ENCODE measurements at places on chromosomes 1 and 21.

GRCh38 chr1:160130486-160130885 is 14.9 kb downstream of the ATP1A2 start:
- DNase-seq = no peak

GRCh38 chr1:97903626-97904025 is 17.2 kb downstream of the DPYD start:
- no peak for DNase-seq

GRCh38 chr21:41142051-41142795 is 25.7 kb upstream of the BACE2 start:
- DNase-seq = peak; percentile 17

DNA sequence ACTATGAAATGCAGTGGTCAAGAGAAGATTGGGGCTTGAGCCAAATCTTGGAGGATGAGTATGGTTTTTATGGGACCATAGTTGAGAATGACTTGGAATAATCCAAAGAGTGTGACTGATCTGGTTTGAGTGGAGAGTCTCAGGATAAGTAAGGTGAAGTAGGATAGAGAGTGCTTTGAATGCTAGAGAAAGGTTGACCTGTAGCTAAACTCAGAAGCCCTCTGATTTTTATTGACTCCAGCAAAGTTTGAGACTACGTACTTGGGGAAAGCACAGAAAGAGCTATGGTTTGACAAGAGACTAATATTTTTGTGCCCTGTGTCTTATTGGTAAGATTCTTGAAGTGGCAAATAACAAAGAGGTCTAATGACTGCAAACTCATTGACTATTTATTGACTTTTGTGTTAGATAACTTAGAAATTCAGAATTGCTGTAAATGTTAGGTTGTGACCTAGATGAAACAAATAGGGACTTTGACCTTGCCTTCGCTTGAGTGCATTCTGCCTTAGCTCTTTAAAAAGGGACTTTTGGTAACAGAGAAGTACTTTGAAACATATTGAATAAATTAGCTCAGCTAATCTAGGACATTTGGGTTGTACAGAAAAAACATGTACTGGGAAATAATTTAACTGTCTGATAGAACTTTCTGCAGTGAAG is 35.1 kb downstream of the UAP1 start:
- DNase-seq = no peak

DNA sequence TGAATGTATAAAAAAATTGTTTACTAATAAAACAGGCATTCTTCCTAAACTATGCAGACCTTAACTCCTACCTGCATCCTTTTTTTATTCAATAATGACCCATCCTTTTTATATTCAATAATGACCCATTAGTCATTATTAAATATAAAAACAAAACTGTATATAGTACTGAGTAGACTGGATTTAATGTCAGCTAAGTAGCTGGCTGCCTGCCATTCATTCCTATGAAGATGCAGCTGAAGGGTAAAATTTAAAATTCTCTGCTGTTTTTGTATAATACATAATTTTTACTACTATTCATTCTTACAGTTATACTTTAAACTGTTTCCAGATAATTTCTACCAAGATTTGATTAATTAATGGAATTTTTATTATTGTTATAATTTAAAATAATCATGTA is 79.3 kb downstream of the DENND1B start:
- DNase-seq = no peak

- no peak for DNase-seq
Observed at GRCh38 chr1:152168535-152168868, 9.5 kb upstream of the RPTN start.

DNA sequence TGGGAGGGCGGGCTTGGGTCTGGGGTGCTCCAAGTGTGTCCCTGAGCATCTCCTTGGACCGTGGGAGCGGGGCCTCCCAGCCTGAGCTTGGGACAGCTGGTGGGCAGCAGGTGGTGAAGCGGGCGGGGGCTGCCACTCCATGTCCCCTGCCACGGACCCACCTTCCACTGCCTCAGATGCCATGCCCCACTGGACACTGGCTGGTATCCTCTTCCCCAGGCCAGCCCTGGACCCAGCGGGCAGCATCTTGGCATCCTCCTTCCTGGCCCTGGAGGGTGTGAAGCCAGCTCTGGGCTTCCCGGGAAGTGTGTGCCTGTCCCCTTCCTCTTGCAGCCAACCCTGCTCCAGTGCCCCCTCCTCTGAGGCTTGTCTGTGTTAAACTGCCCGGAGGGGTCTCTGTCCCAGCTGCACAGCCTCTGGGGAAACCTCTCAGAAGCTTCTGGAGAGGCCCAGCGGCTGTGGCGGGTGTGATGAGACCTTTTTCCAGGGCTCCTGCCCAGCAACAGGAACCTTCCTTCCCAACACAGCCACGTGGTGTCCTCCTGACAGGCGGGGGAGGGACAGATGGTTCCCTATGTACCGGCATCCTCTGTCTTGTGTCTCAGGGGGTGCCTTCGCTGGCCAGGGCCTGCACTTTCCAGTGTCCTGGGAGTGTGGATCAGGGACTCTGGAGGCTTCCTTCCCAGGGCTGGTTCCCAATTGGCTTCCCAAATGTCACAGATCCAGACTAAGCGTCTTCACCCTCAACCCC is 81.6 kb upstream of the DISP3 start:
- peak; percentile 41 for DNase-seq

GRCh38 chr1:227127891-227128290 is 187.8 kb downstream of the COQ8A start:
- no peak for DNase-seq

DNA sequence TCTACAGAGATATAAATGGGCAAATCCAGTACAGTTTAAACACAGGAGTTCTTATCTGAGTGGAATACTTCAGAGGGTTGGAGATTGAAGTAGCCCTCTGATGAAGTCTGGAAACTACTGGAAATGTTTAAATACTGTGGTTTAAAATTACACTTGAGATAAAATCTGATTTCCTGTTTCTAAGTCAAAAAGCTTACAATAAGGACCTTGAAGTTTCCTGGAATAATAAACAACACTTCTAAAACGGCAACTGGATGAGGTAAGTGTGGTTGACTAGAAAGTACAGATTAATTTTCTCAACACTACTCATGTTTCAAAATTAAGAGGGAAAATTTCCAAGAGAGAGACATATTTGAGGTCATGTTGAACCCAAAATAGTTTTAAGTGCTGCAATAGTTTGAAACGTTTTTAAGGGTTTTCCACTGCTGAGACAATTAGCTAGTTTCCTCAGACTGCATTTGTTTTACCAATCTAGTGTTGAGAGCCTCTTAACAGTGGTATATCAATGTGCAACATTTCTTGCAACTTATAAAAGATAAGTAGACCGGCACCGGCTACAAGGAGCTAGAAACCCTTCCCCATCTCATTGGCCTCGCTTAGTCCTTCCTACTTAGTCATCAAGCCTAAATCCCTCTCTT is 27.4 kb downstream of the KCNA3 start:
- no peak for DNase-seq

DNA sequence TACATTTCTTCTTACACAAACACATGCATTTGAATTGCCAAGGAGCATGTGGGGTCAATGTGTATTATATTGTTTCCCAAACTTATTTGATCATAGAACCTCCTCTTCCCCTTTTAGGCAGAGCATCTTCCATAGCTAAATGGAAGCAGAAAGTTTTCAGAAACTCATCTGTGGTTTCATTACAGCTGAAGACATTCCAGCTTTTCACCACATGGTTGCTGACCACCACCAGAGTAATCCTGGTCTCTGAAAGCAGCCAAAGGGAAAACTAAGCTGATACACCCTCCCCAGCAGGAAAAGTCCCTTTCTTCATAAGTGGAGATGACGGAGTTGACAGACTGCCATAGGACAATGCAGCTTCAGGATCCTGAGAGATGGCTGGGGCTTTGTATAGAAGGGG is 30.2 kb upstream of the OTUD3 start:
- no peak for DNase-seq

DNA sequence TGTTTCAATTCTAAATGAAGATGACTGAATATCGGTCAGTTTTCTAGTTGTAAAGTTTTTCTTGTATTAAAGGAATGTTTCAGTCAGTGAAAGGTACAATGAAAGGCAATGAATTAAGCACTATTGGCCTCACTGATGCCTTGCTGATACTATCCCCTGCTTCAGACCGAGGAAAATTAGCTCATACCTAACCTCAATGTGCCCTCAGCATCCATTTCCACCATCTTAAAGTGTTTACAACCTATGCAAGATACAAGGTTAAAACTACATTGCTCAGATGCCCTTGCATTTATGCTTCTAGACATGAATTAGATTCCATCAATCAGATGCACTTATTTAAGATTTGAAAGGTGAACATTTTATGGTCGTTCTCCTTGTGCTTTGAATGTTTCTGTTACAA is 184.5 kb downstream of the COP1 start:
- no peak for DNase-seq

GRCh38 chr1:150791585-150791984 is 16.5 kb downstream of the CTSK start:
- DNase-seq = no peak

DNA sequence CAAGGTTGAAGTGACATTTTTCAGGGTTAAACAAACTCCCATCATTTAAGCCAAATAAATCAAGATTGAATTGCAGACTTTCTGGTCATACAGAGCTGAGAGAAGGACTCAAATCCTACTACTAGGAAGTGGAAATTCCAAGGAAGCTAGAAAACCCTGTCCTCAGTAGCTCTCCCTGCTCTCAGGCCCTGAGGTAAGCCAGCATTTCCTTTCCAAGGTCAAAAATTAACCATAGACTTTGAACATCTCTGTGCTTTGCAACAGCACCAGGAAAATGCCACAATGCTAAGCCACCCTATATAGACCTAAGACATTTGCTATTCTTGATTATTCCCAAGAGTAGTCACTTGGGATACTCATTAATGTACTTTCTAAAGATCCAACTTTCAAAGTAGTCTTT is 45.1 kb downstream of the LUZP1 start:
- DNase-seq = no peak

- DNase-seq = peak; percentile 80
Observed at GRCh38 chr1:186482661-186483255, 21.8 kb upstream of the PDC start.

GRCh38 chr1:60413091-60413490 is 339.5 kb upstream of the C1orf87 start:
- no peak for DNase-seq

- DNase-seq = no peak
Observed at GRCh38 chr1:221574529-221574928, 167.4 kb downstream of the DUSP10 start.

GRCh38 chr1:168504064-168504837 is 39.5 kb downstream of the XCL2 start:
- no peak for DNase-seq

GRCh38 chr1:15803380-15803779 is 4.1 kb downstream of the UQCRHL start:
- DNase-seq = peak; percentile 32

GRCh38 chr1:224212618-224213061 is 29.6 kb downstream of the DEGS1 start:
- DNase-seq = no peak

DNA sequence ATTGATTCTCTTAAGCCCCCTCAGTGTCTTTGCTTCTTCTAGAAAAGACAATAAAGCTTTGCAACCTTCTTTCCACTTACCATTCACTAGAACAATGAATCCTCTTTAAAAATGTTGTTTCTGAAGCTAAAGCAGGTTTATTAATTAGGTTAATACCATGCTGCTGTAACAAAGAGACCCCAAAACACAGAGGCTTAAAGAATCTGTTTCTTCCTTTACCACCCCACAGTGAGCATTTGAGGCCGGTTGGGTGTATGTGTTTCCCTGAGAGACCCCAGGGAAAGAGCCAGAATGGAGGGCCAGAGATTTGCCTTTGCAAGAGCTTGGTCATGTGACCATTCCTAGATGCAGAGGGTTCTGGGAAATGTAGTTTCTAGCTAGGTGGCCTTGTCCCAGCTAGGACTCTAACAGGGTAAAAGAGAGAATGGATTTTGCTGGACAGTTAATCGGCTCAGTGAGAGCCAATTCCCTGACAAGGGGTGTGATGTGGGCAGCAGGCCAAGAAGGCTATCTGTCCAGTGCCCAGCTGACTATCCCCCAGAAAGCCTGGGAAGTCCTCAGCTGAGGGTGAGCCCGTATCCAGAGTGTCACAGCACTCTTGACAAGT is 191.8 kb upstream of the TMEM51 start:
- no peak for DNase-seq

- no peak for DNase-seq
Observed at GRCh38 chr1:41898191-41898713, 20.5 kb downstream of the HIVEP3 start.

DNA sequence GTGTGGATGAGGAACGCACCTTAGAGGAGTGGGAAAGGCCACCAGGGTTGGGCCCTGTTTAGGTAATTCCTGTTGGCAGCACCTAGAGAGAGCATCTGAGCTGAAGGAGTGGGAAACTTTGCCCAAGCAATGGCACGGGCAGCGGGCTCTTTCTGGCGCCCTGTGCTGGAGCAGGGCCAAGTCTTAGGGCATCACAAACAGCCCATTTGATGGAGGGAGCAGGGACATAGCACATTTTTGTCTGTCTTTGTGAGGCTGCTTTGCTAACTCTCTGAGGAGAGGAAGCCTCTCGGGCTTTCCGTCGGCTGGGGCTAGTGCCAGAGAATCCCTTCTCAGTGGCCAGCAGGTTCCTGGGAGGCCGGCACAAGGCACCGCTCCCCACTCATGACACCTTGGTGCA is 22.5 kb upstream of the CNTN2 start:
- DNase-seq = no peak

- DNase-seq = no peak
Observed at GRCh38 chr1:160935527-160936258, 18.9 kb downstream of the ITLN2 start.

DNA sequence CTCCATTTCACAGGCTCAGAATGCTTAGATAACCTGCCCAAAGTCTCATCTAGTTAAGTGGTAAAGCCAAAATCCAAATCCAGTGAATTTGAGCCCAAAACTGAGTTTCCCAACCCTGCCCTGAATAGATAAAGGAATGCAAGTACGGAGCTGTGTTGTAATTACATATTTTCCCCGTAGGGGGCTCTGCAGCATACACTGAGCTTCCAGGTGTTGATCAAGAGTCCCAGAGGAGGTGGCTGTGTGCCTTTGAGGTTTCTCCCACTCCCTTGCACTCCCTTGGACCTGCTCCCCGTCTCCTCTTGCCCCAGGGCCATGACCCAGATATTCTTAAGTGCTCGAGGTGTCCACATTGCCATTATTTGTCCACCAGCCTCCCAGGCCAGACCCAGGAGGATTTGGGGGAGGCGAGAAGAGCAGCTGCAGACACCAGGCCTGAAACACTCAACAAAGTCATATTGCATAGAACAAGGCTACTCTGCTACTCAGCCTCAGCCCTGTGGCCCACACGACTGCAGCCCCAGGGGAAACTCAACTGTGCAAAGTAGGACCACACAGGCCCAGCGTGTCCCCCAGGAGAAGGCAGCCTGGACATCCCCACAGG is 18.4 kb upstream of the LY9 start:
- DNase-seq = peak; percentile 20

- peak; percentile 26 for DNase-seq
Observed at GRCh38 chr1:176843352-176844297, 320.9 kb downstream of the ASTN1 start.

- no peak for DNase-seq
Observed at GRCh38 chr1:173190101-173190936, 16.8 kb downstream of the TNFSF4 start.

GRCh38 chr1:36977731-36978406 is 56.4 kb downstream of the GRIK3 start:
- DNase-seq = no peak

Data from retina (tissue), 1 donor.